NCI-H1092 (cell line): ENCODE measurements at places on chromosomes 3 and 15.

- DNase-seq, result no peak
Measured at GRCh38 chr3:52561028-52561747, 24.8 kb downstream of the UQCC5 start.

DNA sequence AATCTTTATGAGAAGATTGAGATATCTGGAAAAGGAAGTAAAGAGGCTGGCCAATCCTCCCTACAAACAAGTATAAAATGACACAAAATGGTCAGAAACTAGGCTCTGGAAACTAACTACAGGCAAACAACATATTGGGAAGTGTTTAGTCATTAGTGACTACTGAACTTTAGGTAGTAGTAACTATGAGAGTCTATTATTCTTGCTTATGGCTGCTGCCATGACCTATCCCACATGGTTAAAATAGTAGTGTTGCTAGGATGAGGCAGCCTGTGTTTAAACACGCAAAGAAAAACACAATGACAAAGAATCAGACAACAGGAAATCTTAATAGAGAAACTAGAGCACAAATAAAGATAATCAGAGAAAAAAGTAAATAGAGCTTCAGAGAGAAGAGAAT lies 67.9 kb downstream of the RFX7 start:
- DNase-seq, result no peak

- DNase-seq, result no peak
Measured at GRCh38 chr15:67607959-67608637, 65.6 kb downstream of the MAP2K5 start.

GRCh38 chr3:127101411-127102187 lies 91.3 kb upstream of the PRR23E start:
- DNase-seq, result no peak

- DNase-seq, result no peak
Measured at GRCh38 chr3:160065282-160065681, 76.6 kb downstream of the IL12A start.

- DNase-seq, result no peak
Measured at GRCh38 chr3:171311784-171312183, 148.4 kb downstream of the TNIK start.

DNA sequence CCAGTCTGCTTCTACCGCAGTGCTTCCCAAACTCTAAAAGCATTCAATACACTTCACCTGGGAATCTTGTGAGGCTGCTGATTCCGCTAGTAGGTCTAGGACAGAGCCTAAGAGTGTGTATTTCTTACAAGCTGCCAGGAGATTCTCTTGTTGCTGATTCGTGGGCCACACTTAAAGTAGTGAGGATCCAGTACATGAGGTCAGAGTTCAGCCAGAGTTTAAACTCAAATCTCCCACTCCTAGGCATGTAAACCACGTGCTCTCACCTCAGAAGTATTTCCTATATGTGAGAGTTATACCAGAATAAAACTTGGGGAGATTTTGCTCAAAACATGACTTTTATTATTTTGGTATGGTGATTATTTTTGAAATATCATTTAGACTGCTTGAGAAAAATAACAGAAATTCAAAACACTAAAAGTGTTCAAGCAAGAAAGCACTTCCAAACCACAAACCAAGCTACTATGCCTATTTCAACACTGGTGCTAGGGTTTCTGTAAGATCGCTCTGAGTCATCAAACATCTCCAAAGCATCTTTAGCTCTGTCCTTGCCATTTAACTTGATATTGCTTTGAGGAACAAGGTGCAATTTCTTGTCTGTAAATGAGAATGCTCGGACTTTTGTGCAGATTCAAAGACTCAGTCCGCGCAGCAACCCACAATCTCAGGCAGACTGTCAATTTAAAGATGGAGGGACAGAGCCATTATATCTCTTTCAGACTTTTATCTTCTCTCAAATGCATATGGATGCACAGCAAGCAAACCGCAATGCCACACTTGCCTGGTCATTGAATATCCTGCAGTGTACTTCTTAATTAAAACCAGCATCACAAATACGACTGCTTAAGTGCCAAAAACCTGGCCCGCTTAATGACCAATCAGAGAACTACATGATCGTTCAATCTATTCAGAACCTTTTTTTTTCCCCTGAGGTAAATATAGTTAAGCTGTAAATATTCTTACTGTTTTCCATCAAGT lies 59.8 kb downstream of the AGTR1 start:
- DNase-seq, result no peak

GRCh38 chr3:122794779-122795673 lies at the start of gene SLC49A4:
Gene SLC49A4, plus strand, starts transcription at chr3:122795069. Its CDS starts 124 bp downstream, at chr3:122795193.
- DNase-seq, result no peak

DNA sequence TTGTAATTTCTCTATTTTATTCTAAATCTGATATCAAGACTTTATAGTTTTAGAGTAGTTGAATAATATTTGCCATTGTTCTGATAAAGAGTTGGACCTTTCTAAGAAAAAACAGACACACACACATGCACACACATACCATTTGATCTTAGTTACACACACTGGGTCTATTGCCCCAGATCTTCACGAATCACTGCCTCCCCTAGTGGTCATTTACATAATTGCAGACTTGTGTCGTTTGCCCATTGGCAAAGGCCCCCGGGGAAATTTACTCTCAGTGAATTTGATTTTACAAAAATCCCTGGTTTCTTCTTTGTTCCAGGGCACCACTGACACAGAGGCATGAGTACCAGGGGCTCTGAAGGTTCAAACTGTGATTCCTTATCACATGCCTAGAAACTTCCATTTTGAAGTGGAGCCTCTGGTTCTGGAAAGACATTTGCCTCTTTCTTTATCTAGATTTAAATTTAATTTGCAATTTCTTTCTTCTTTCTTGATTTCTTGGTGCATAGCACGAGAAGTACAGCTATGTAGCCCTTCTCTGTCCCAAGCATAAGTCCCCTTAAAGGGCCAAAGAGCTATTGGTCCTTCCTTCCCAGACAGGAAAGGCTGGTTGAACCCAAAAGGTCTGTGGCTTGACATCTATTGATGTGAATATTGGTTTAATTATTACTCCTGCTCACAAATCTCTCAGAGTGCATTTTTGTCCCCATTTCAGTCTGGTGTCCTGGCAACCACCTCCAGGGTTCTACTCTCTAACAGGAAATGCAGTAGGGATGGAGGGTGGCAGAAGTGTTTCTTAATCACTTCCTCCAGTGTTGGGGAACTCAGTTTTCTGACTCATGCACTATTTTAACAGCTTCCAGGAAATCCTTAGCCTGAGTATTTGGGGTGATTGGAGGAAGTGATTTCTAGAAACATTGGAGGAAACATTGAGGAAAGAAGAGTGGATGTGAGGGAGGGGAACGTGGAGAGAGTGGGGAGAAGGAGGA lies 32.4 kb upstream of the SLC6A11 start:
- peak; percentile 1 for DNase-seq

GRCh38 chr15:57228395-57228794 lies 147.9 kb upstream of the CGNL1 start:
- DNase-seq, result no peak

GRCh38 chr3:51692980-51693395 lies 13.9 kb upstream of the GRM2 start:
- no peak for DNase-seq

GRCh38 chr3:181316482-181316881 lies 326.9 kb upstream of the DNAJC19 start:
- no peak for DNase-seq

GRCh38 chr3:57757642-57758297 lies 1.7 kb downstream of the SLMAP start:
- no peak for DNase-seq

GRCh38 chr15:74277242-74277810 lies 41.2 kb downstream of the CCDC33 start:
- no peak for DNase-seq

DNA sequence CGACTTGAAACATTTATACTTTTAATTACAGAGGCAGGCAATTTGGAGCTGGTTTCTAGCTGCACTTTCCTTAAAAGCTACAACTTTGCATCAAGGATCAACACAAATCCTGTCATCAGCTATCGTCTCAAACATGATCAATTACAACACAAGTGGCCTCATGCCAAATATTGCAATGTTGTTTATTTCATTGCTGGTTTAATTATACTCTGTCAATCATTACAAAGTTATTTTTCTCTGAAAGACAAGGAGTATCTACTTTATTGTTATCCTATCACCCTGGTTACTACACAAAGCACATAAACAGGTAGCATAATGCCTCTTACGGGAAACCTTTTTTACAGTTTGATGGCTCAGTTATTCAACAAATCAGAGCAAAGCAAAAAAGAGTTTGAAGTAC lies 58.0 kb upstream of the FOXB1 start:
- no peak for DNase-seq

DNA sequence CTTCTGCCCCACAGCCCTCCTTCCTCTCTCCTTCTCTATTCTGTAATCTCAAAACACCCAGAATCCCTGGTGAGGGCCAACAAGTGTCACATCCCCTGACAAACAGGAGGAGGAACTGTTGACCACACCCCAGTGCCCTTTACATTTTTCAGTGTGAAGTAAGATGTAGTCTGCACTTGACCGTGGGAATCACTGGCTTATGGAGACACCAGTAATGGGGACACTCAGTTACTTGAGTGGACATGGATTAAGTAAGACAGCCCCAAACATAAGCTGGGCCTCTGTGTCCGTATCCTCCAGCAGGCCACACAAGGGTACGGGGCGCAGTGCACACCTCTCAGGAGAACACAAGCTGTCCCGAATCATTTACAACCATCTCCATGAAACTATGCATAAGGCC lies 28.4 kb upstream of the LIMD1 start:
- DNase-seq, result no peak

DNA sequence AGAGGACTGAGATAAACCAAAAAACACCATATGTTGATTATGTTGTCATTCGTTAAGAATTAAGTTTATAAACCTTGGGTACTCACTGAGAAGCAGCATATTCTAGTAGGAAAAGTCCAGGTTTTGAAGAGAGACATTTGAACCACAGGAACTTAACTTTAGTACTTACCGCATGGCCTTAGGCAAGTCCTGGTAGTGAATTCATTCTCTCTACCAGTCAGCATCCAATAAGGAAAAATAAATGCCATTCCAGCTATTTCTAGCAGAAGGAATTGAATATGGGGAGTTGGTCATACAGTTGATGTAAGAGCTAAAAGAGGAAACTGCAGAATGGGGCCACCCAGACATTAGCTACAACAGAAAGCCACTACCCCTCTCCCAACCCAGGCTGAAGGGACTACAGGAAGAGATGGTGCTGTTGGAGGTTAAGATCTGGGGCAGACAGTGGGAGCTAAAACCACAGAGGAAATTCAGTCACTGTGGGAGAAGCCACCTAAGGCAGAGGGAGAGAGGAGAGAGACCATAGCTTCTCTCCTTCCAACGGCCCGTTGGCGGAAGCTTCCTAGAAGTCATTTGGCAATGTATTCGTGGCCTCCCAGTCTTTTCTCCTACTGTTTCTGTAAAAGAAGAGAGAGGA lies 133.8 kb upstream of the RARB start:
- no peak for DNase-seq

- no peak for DNase-seq
Measured at GRCh38 chr3:165742351-165742750, 94.9 kb downstream of the BCHE start.

- peak; percentile 28 for DNase-seq
Measured at GRCh38 chr3:150761831-150762661, 923 bp downstream of the SIAH2 start.

GRCh38 chr3:194005930-194006501 lies 129.9 kb upstream of the HES1 start:
- DNase-seq, result no peak

GRCh38 chr15:51390241-51390965 lies 48.9 kb downstream of the GLDN start:
- no peak for DNase-seq

DNA sequence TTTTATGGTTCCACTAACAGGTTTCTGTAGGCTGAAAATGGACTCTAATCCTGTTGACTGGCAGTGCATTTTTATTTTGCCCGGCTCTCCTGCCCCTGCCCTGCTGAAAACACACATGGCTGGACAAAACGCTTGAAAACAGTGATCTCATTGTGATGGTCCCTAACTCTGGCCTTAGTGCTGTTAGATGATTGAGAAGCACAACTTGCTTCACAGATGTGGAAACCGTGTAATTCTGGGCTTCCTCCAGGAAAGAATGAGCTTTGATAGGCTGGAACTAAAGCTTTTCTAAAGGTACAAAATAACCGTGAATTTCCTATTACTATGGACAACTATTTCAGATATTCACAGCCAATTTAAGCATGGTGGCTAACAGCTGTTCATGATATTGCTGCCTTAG lies 121.4 kb downstream of the VGLL3 start:
- no peak for DNase-seq

DNA sequence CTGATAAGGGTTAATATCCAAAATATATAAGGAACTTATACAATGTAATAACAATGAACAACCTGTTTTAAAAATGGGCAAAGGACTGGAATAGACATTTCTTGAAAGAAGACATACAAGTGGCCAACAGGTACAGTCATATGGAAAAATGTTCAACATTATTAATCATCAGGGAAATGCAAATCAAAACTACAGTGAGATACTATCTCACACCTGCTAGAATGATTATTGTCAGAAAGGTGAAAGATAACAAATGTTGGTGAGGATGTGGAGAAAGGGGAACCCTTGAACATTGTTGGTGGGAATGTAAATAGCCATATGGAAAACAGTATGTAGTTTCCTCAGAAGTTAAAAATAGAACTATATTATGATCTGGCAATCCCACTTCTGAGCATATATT lies 20.4 kb downstream of the GOLM2 start:
- no peak for DNase-seq

DNA sequence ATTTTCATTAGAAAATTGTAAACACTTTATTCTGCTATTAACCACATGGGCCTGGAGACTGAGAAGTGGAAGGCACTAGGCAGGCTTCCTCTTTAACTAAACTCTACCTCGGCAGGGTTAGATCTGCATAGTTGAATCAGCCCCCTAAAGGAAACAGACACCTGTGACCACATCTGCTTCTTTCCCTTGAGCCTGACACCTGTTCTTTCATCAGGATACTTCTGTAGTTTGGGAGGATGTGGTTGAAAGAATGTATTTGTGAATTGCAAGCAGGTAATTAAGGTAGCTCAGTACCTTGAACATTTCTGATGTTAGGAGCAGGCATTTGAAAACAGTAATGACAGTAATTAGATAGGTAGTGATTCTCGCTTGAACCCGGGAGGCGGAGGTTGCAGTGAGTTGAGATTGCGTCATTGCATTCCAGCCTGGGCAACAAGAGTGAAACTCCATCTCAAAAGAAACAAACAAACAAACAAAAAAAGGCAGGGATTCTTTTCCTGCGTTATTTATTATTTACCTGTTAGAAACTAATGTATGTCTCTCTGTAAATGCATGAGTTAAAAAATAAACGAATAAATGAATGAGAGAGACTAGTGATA lies 468.5 kb downstream of the NLGN1 start:
- DNase-seq, result no peak

GRCh38 chr3:187550446-187550845 lies 119.7 kb downstream of the SST start:
- DNase-seq, result no peak

- DNase-seq, result no peak
Measured at GRCh38 chr15:67812241-67812644, 13.1 kb upstream of the SKOR1 start.

- no peak for DNase-seq
Measured at GRCh38 chr15:85094685-85095084, 113.0 kb downstream of the PDE8A start.

GRCh38 chr3:174197416-174197815 lies 661.7 kb upstream of the NAALADL2 start:
- DNase-seq, result no peak
